ENCODE measurements at places on chromosomes 6 and 20. TPM values are rescaled to one million over a fixed set of nuclear protein-coding genes. Genes with fewer than 3 reads are reported as not detected.

OVOL2 gene
- not detected for total RNA-seq

ADGRF5 gene
- 37.9 TPM for total RNA-seq

EEF1A1 gene
- total RNA-seq: 9,186 TPM

DLK2 gene
- not detected for total RNA-seq

SERINC1 gene
- 76.5 TPM for total RNA-seq

NCR2 gene
- not detected for total RNA-seq

SLC35F1 gene
- not detected for total RNA-seq

TREML2 gene
- not detected for total RNA-seq

SLC16A10 gene
- not detected for total RNA-seq

RAB23 gene
- 8.8 TPM for total RNA-seq

ZNF334 gene
- 1.6 TPM for total RNA-seq

ZFP57 gene
- total RNA-seq: not detected

ANKRD66 gene
- total RNA-seq: not detected

CLVS2 gene
- not detected for total RNA-seq

LY6G5B gene
- total RNA-seq: 23.9 TPM

SNX21 gene
- total RNA-seq: 11.9 TPM

DOK5 gene
- 5.7 TPM for total RNA-seq

WFDC10B gene
- not detected for total RNA-seq

PDE7B gene
- 21.3 TPM for total RNA-seq

OLIG3 gene
- total RNA-seq: not detected

C20orf141 gene
- total RNA-seq: not detected

OOEP gene
- not detected for total RNA-seq

IP6K3 gene
- not detected for total RNA-seq

MMP24 gene
- total RNA-seq: 0.32 TPM

OTOR gene
- not detected for total RNA-seq

COL9A3 gene
- 0.76 TPM for total RNA-seq

KCNK5 gene
- total RNA-seq: not detected

CRISP2 gene
- total RNA-seq: not detected

CLDN20 gene
- total RNA-seq: not detected

MOXD1 gene
- total RNA-seq: not detected

CD109 gene
- total RNA-seq: 86.2 TPM

PSORS1C1 gene
- 9.2 TPM for total RNA-seq

Data from endothelial cell of umbilical vein (primary cell).